Brain (organoid and tissue), 16 donors: ENCODE measurements at places on chromosomes 3 and 15.

- DNase-seq: no peak
Observed at GRCh38 chr15:42140383-42141070, 15.9 kb downstream of the PLA2G4F start.

GRCh38 chr3:162643245-162643644, 1146.6 kb downstream of the OTOL1 start:
- no peak for DNase-seq

DNA sequence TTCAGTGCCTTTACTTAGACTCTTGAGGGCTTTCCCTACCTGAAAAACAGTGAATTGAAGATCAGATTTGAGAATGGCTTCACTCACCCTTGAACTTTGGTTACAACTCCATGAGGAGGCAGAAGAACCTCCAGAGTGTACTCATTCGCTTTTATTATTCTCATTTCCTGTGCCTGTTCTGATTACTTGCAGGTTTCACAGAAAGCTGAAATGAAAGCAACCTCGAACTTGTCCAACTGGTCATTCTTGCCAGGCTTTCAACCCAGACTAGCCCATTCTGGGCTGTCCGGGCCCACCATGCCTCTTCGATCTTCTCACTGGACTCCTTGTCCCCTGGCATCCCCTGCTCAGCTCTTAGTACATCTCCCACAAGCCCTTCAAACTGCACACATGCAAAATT, 20.2 kb upstream of the THUMPD3 start:
- DNase-seq: no peak

DNA sequence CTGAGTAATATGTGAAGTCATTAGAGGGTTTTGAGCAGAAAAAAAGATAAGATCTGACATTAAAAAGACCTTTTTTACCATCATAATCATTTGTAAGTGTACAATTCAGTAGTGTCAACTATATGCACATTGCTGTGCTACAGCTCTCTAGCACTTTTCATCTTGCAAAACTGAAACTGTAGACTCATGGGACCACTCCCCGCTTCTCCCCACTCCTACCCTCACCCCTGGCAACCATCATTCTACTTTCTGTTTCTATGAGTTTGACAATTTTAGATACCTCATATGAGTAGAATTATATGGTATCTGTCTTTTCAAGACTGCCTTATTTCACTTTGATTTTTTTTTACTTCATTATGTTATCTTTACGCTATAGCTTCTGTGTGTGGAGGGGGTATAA, 112.8 kb downstream of the NSUN3 start:
- no peak for DNase-seq

GRCh38 chr15:68833700-68834331, 13.1 kb upstream of the ANP32A start:
- no peak for DNase-seq

- no peak for DNase-seq
Observed at GRCh38 chr15:95394186-95395067, 936.1 kb upstream of the NR2F2 start.
